ENCODE measurements at places on chromosomes 6 and 20. TPM values are rescaled to one million over a fixed set of nuclear protein-coding genes. Genes with fewer than 3 reads are reported as not detected.

GRCh38 chr6:96246563-96246962, 230.8 kb downstream of the FUT9 start:
- no peak for DNase-seq

DNA sequence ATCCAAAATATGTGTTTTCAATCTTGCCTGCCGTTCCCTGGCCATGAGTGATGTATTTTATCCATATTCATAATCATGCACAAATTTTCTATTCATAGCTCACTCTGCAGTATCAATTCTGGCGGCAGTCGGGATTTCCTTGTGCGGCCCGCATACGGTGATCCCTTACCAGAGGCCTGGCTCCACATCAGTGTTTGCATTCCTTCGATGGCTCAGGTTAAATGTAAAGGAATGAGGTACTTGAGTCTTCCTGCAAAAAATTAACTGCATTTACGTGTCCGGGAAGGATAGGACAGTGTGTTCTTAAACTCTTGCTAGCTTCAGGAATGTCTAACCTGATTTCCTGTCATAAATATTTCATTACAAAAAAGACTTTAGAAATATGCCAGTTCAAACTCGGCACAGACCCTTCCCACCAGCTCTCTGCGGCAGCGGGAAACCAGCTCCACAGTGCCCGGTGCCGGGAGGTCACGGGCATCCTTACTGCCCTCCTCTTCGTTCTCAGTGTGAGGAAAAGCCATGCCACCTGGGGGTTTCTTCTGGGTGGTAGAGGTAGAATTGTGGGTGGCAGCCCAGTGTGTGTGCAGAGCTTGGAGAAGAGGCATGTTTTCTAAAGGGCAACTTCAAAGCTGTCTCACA, 154.5 kb downstream of the MOXD1 start:
- DNase-seq, result no peak

DNA sequence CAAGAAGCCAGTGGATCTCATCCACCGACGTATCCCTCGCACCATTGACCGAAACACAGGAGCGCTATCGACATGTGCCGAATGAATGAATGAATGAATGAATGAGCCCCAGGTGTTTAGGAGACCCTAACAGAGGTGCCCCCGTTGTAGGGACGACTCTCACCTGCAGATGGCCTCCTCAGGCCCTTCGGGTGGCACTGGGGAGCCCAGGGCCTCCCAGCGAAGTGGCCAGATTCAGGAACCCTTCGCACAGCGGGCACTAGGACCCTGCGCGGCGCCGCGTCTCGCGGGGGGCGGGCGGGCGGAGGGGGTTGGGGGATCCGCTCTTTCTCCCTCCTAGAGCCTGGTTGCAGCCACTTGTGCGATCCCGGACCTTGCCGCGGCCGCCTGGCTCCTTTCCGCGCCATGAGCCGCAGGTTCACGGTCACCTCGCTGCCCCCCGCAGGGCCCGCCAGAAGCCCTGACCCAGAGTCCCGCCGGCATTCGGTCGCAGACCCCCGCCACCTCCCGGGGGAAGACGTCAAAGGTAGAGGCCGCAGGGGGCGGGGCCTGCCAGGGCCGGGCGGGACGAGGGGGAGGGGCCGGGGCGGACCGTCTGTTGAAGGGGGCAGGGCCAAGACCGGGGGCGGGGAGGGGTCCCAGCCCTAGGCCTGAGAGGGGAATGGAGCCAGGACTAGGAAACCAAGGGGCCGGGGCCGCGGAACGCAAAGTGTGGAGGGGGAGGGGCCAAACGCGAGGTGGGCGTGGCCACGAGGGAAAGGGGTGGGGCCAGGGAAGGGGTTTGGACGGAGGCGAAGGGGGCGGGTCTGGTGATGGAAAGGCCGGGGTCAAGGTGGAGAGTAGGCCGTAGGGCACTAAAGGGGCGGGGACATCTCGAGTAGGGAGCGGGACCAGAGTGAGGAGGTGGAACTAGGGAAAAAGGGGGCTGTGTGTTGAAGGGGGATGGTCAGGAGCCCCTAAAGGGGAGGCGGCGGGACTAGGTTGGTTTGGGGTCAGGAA, 7.4 kb upstream of the SLC12A5 start:
- peak; percentile 89 for DNase-seq

ULBP2 gene
- 0.73 TPM for polyA plus RNA-seq

All from brain (organoid and tissue), 16 donors.